ENCODE measurements at places on chromosomes 6 and 20.

- DNase-seq = no peak
Measured at GRCh38 chr6:85261271-85261670, 188.6 kb upstream of the NT5E start.

DNA sequence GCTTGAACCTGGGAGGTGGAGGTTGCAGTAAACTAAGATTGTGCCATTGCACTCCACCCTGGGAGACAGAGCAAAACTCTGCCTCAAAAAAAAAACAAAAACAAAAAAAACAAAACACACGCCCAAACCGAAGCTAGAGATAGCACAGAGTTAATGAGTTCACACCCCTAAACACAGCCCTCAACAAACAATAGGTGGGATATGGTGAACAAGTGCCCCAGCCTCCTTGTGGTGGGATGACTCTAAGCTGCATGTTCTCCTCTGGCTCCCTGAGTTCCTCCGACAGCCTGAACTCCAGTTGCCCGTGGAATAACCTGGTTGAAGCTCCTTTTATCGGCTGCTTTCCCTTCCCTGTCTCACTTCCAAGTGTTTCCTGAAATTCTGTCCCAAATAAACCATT lies 22.1 kb upstream of the DSN1 start:
- no peak for DNase-seq

- no peak for DNase-seq
Measured at GRCh38 chr20:46962452-46963195, 68.0 kb downstream of the EYA2 start.

DNA sequence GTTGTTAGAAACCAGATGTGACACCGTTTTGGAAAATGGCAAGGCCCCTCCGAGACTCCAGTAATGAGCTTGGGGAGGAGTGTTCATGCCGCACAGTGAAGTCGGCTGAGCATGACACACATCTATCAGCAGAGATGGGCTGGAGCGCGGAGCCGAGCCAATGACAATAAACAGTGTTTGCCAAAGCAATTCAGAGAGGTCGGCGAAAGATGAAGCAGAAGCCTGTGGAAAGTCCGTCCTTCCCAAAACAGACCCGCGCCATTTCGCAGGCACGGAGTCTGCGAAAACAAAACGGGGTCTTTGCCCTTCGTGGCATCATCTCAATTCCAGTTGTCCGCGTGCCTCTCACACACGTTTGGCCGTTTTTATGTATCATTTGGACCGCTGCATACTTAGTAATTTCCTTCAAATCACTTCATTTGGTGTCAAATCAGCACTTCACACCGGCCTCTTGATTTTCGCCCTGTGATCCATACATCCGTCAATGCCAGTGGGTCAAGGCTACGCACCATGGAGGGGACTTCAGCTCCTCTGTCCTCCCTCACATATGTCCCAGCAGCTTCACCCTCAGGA lies 71.3 kb downstream of the SULF2 start:
- DNase-seq = no peak

- DNase-seq = no peak
Measured at GRCh38 chr6:155103816-155104366, 108.8 kb downstream of the TIAM2 start.

Data from stimulated activated CD8-positive, alpha-beta memory T cell treated with anti-CD3 and anti-CD28 coated beads, Interleukin-4, amount 100 ng/mL, for 48 hours (primary cell).